ENCODE measurements at places on chromosomes 7 and 10.

- no peak overlapping the region for H3K4me3 ChIP-seq
- no peaks in the 10 kb centered on the region for H3K36me3 ChIP-seq
- H3K4me1 ChIP-seq, result no peaks in the 10 kb centered on the region
- DNase-seq, result no peak
- H3K27ac ChIP-seq, result no peak overlapping the region
These were observed 236.2 kb upstream of the PITRM1 start for GRCh38 chr10:3408603-3409365.

- no peak overlapping the region for H3K4me3 ChIP-seq
- no peaks in the 10 kb centered on the region for H3K27me3 ChIP-seq
- no peak overlapping the region for H3K27ac ChIP-seq
- DNase-seq, result no peak
- H3K36me3 ChIP-seq, result peaks cover 58% of the 10 kb centered on the region
These were observed 38.2 kb upstream of the PPIF start for GRCh38 chr10:79308969-79309665.

DNA sequence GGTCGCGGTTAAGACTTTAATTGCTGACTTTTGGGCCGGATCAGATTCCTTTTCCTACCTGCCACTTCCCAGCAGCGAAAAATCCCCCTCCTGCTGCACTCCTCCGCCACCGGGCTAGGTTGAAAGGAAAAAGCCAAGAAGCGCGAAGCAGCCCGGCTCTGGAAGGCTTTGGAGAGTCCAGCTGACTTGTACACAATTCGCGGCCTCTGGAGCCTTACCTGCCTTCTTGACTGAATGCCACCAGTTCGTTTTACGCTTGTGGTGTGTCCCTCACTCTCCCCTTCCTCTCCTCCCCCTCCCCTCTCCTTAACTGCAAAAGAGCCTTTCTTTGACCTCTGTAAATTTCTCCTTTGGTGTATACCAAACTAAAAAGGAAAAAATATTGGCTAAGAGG is 2.7 kb upstream of the FEZF1 start:
- H3K36me3 ChIP-seq, result no peaks in the 10 kb centered on the region
- H3K27me3 ChIP-seq, result peaks cover 27% of the 10 kb centered on the region
- H3K27ac ChIP-seq, result no peak overlapping the region
- no peak overlapping the region for H3K4me3 ChIP-seq

- H3K27me3 ChIP-seq, result no peaks in the 10 kb centered on the region
- no peak for DNase-seq
- H3K4me1 ChIP-seq, result peaks cover 2% of the 10 kb centered on the region
- no peaks in the 10 kb centered on the region for H3K36me3 ChIP-seq
These were observed 9.8 kb upstream of the FXYD4 start for GRCh38 chr10:43361547-43362190.

- no peaks in the 10 kb centered on the region for H3K4me1 ChIP-seq
- no peaks in the 10 kb centered on the region for H3K27me3 ChIP-seq
- no peak overlapping the region for H3K27ac ChIP-seq
- DNase-seq, result no peak
- no peaks in the 10 kb centered on the region for H3K36me3 ChIP-seq
These were observed 4.2 kb downstream of the SFTPD start for GRCh38 chr10:79944428-79945395.

DNA sequence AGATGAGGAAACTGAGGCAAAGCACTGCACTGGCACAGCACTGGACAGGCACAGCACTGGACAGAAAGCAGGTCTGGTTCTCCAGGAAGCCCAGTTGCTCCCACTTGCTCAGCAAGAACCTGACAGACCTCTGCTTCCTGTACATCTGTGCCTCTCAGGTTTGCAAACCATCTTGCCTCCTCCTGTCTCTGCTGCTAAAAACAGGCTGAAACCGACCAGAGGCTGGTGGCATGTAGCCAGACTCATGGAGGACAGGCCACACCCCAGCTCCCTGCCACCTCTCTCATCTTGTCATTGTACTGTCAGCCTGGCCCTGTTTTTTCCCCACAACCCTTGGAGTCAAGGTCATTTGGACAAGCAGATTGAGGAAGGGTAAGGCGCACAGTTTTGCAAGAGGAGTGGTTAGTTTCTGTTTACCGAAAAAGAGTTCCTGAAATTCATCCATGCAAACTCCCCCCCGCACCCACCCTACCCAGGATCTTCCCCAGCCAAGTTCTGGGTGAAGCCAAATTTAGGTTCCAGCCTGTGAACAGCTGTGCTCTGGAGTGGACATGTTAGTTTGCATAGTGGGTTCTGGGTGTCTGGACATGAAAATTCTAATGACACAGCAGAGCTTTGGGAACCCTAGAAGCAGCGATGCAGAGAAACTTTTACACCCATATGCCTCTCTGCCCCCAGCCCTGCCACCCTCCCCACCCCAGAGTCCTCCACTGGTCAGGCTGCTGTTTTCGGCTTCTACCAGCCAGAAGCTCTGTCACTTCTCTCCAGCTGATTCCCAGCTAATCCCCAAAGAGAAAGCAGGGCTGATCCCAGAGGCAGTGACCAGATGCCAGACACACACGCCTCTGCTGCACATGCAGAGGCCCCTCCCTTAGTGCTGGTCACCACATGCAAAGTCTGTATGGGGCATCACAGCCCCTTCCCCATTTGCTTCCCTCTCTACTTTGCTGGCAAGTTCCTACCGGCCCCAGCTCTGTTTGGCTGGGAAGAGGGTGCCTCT is 8.5 kb upstream of the C10orf105 start:
- peak overlapping the region; percentile 72 for H3K27ac ChIP-seq
- peaks cover 84% of the 10 kb centered on the region for H3K4me1 ChIP-seq
- peak; percentile 69 for DNase-seq
- H3K36me3 ChIP-seq, result no peaks in the 10 kb centered on the region
- H3K4me3 ChIP-seq, result no peak overlapping the region

- H3K27ac ChIP-seq, result no peak overlapping the region
- DNase-seq, result no peak
- H3K27me3 ChIP-seq, result no peaks in the 10 kb centered on the region
- H3K36me3 ChIP-seq, result no peaks in the 10 kb centered on the region
- H3K4me1 ChIP-seq, result no peaks in the 10 kb centered on the region
- no peak overlapping the region for H3K4me3 ChIP-seq
These were observed 23.6 kb downstream of the CFAP46 start for GRCh38 chr10:132918617-132919373.

DNA sequence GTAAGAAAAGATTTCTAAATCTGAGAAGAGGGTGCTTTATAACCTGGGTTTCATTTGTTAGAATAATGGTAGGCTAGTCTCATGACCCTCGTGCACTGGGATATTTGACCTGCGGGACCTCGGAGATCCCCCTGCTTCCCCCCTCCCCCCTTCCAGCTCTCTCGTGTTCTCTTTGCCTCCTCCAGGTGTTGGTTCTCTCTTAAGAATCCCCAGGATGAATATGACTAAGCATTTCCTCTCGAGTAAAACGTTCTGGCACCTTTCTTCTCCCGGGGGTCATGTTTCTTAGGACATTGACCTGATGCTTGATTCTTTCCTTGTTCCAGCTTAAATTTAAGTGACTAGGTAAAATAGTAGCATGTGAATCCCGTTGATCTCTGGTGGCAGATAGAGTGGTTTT is 71.2 kb downstream of the SHH start:
- H3K4me1 ChIP-seq, result no peaks in the 10 kb centered on the region
- no peak for DNase-seq
- no peak overlapping the region for H3K27ac ChIP-seq
- H3K36me3 ChIP-seq, result peaks cover 61% of the 10 kb centered on the region
- no peak overlapping the region for H3K4me3 ChIP-seq

All from effector memory CD4-positive, alpha-beta T cell (primary cell).